Glutamatergic neuron (in vitro differentiated cells): ENCODE measurements at places on chromosomes 5 and 9. TPM values are rescaled to one million over a fixed set of nuclear protein-coding genes. Genes with fewer than 3 reads are reported as not detected.

Gene SYNPO
- total RNA-seq, result 16.1 TPM

Gene PTCD2
- total RNA-seq, result 6.7 TPM

Gene FLT4
- total RNA-seq, result 0.17 TPM

Gene SPINK7
- total RNA-seq, result not detected

Gene FOXD1
- 2.8 TPM for total RNA-seq

Gene CTNND2
- 134 TPM for total RNA-seq

Gene IGIP
- 0.98 TPM for total RNA-seq

Gene GDNF
- 0.51 TPM for total RNA-seq

Gene SEMA4D
- total RNA-seq, result 192 TPM

Gene ANGPTL2
- 55.5 TPM for total RNA-seq

Gene PCDHGB6
- 59.8 TPM for total RNA-seq

Gene SHISAL2B
- total RNA-seq, result not detected

Gene SEMA6A
- total RNA-seq, result 424 TPM

Gene ACSL6
- 8.1 TPM for total RNA-seq

Gene ADGRD2
- total RNA-seq, result not detected

Gene FAM221B
- total RNA-seq, result not detected

Gene CARD19
- total RNA-seq, result 55.8 TPM

Gene RPS23
- 1,149 TPM for total RNA-seq

Gene PCDH1
- total RNA-seq, result 7.9 TPM

Gene GRIA1
- total RNA-seq, result not detected

Gene FYB1
- total RNA-seq, result not detected

Gene SLC34A1
- total RNA-seq, result not detected

Gene ELAVL2
- total RNA-seq, result 384 TPM

Gene TRIM23
- 17.6 TPM for total RNA-seq

Gene CD14
- 0.64 TPM for total RNA-seq

Gene BTNL3
- not detected for total RNA-seq

Gene ZNF608
- total RNA-seq, result 161 TPM

Gene HTR4
- not detected for total RNA-seq

Gene CCL21
- not detected for total RNA-seq

Gene ASS1
- 31.5 TPM for total RNA-seq

Gene SPATA31E1
- total RNA-seq, result 0.71 TPM

Gene ENTREP1
- 1.0 TPM for total RNA-seq

Gene NDOR1
- 31.6 TPM for total RNA-seq

Gene SLC45A2
- 0.76 TPM for total RNA-seq

Gene MEIKIN
- not detected for total RNA-seq

Gene CAMLG
- 41.4 TPM for total RNA-seq

Gene PTPRD
- 532 TPM for total RNA-seq

Gene PKD2L2
- total RNA-seq, result not detected

Gene HARS1
- 162 TPM for total RNA-seq

Gene TSLP
- total RNA-seq, result not detected

Gene TAF11L10
- 0.83 TPM for total RNA-seq

Gene C9orf153
- total RNA-seq, result 0.27 TPM

Gene CAVIN4
- 32.9 TPM for total RNA-seq

Gene SLC1A3
- total RNA-seq, result 1.6 TPM

Gene MYMK
- total RNA-seq, result not detected

Gene S100Z
- not detected for total RNA-seq

Gene ANXA1
- total RNA-seq, result not detected

Gene TAF9
- total RNA-seq, result 79.0 TPM

Gene NPR3
- total RNA-seq, result not detected
